ENCODE measurements at places on chromosomes 7 and 10.
A peak's percentile ranks its signal among the peaks of the same experiment; 100 is the strongest.

- no peak for DNase-seq
- H3K27me3 ChIP-seq = no peaks in the 10 kb centered on the region
- no peak overlapping the region for H3K27ac ChIP-seq
- H3K4me1 ChIP-seq = no peaks in the 10 kb centered on the region
- H3K36me3 ChIP-seq = no peaks in the 10 kb centered on the region
Observed at GRCh38 chr10:76315240-76315639, 883.8 kb downstream of the LRMDA start.

DNA sequence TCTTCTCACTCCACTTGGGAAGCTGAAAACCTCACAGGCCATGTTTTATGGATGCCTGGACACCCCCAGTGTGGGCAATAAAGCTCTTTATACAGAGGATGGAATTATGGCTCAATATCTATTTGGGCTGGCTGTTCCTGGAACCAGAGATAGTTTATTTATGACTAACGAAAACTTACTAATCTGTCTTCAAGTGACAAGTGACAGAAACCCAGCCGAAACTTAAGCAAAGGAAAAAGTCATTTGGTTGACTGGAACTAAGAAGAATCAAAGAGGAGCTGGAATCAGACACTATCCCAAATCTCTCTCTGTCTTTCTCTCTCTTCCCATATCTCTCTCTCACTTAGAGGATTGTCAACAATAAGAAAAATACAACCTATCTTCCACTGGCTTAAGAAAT lies 78.3 kb upstream of the CDK6 start:
- H3K27me3 ChIP-seq = no peaks in the 10 kb centered on the region
- DNase-seq = no peak
- peaks cover 7% of the 10 kb centered on the region for H3K4me1 ChIP-seq
- no peaks in the 10 kb centered on the region for H3K36me3 ChIP-seq
- H3K27ac ChIP-seq = no peak overlapping the region
- H3K4me3 ChIP-seq = no peak overlapping the region

DNA sequence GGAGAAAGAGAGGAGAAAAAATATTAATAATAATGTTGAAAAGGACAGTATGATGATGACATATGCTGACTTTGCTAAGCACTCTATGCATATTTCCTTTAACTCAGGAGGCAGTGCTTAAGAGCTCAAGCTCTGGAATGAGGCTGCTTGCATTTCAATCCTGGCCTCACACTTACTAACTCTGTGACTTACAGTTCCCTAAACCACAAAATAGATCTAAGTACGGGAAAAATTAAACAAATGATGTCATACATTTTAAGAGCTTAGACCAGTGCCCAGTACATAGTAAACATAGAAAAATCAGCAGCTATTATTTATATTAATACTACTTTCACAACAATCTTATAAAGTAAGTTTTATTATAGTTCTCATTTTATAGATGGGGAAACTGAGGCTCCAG lies 61.3 kb downstream of the GFRA1 start:
- no peak for DNase-seq
- H3K27me3 ChIP-seq = no peaks in the 10 kb centered on the region
- H3K4me3 ChIP-seq = no peak overlapping the region
- no peak overlapping the region for H3K27ac ChIP-seq
- no peaks in the 10 kb centered on the region for H3K36me3 ChIP-seq

GRCh38 chr7:131010717-131011431 lies 276.9 kb upstream of the KLF14 start:
- no peaks in the 10 kb centered on the region for H3K27me3 ChIP-seq
- no peak overlapping the region for H3K4me3 ChIP-seq
- DNase-seq = no peak
- no peaks in the 10 kb centered on the region for H3K36me3 ChIP-seq

DNA sequence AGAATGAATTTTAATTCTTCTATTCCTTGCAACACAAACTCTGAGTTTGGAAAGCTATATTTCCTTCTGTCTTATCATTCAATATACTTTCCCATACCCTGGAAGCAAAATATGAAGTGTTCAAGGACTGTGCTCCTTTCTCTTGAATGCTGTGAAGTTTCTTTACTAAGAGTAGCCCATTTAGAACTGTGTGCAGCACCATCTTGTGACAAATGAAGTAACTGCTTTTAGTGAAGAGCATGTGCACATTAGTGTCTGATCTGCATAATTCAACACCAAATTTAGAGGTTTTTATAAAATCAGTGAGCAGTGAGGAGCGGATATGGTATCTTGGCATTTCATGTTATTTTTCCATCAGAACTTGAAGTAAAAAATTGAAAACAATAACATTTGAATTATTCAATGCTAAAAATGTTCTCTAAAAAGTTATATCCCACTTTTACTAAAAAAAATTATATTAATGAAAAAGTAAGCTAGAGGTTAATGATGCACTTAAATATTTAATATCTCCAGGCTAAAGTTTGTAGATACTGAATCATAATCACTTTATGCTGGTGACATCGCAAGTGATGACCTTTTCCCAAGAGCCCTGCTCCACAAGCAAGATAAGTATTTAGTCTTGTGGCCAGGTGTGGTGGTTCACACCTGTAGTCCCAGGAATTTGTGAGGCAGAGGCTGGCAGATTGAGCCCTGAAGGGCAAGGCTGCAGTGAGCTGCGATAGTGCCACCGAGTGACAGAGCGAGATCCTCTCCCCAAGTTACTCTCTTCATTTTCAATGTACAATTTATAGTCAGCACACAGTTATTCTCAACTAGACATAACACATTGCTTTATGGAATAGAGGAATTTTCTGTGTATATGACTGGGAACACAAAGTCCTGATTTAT lies 108.8 kb upstream of the PCLO start:
- H3K4me1 ChIP-seq = no peaks in the 10 kb centered on the region
- no peak overlapping the region for H3K27ac ChIP-seq
- H3K36me3 ChIP-seq = no peaks in the 10 kb centered on the region
- H3K27me3 ChIP-seq = no peaks in the 10 kb centered on the region
- H3K4me3 ChIP-seq = no peak overlapping the region
- peak; percentile 48 for DNase-seq

DNA sequence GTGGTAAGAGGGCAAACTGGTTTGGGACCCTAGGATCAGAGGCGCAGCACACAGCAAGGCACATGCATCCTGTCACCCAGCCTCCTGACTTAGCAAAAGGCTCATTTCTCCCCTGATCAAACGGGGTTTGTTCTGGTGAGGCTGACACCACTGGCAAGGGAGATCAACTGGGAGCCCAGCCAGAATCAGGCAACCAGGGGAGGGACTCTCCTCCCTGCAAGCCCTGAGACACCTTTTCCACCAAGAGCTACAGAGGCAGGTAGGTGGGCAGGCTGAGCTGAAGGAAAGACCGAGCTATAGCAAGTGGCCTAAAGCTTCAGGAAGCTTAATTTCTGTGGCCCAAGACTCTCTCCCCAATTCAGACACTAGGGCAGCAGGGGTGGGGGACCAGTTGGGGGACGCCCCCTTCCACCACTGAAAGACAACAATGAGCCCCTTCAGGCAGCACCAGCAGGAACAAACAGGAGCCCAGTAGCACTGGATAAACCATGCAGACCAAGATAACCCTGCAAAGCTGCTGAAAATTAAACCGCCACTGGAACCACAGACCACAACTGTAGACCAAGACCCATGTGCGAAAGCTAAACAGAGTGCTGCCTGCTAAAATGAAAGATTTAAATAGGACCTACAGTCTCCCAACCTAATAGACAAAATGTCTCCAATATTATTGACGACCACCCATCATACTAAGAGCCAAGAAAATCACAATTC lies 27.1 kb upstream of the SAR1A start:
- peaks cover 3% of the 10 kb centered on the region for H3K36me3 ChIP-seq
- H3K27ac ChIP-seq = no peak overlapping the region
- DNase-seq = no peak
- H3K27me3 ChIP-seq = no peaks in the 10 kb centered on the region
- H3K4me1 ChIP-seq = no peaks in the 10 kb centered on the region

GRCh38 chr7:151801782-151802468 lies 75.0 kb downstream of the PRKAG2 start:
- no peaks in the 10 kb centered on the region for H3K36me3 ChIP-seq
- DNase-seq = no peak
- no peaks in the 10 kb centered on the region for H3K4me1 ChIP-seq
- no peak overlapping the region for H3K27ac ChIP-seq

- H3K27me3 ChIP-seq = no peaks in the 10 kb centered on the region
- no peaks in the 10 kb centered on the region for H3K4me1 ChIP-seq
- no peaks in the 10 kb centered on the region for H3K36me3 ChIP-seq
Observed at GRCh38 chr10:72464438-72464837, 109.7 kb upstream of the DNAJB12 start.

GRCh38 chr10:60209874-60210570 lies 179.7 kb downstream of the ANK3 start:
- peak; percentile 48 for DNase-seq
- no peak overlapping the region for H3K4me3 ChIP-seq
- H3K27ac ChIP-seq = no peak overlapping the region
- no peaks in the 10 kb centered on the region for H3K36me3 ChIP-seq
- no peaks in the 10 kb centered on the region for H3K4me1 ChIP-seq

DNA sequence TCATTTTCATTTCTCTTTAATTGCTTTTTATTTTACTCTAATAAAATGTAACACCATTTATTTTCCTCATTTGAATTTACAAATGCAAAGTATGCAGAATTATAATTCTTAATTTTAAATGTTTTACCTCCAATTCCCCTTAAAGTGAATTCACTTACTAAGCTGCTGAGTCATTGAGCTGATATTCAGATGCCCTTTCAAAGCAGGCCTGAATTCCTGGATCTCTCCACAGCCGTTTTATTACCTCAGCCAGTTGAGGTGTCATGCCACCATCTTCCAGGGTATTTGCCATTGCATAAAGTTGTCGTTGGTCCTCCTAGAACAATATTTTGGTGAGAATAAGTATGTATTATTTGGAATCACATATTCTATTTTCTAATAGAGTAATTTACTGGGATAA lies 33.2 kb downstream of the GNAT3 start:
- H3K36me3 ChIP-seq = no peaks in the 10 kb centered on the region
- H3K27me3 ChIP-seq = no peaks in the 10 kb centered on the region
- DNase-seq = peak; percentile 80
- no peak overlapping the region for H3K27ac ChIP-seq
- H3K4me1 ChIP-seq = no peaks in the 10 kb centered on the region

- no peaks in the 10 kb centered on the region for H3K36me3 ChIP-seq
- no peak overlapping the region for H3K27ac ChIP-seq
- no peaks in the 10 kb centered on the region for H3K4me1 ChIP-seq
- no peaks in the 10 kb centered on the region for H3K27me3 ChIP-seq
- H3K4me3 ChIP-seq = no peak overlapping the region
- DNase-seq = no peak
Observed at GRCh38 chr10:77157248-77158019, 480.2 kb downstream of the KCNMA1 start.

DNA sequence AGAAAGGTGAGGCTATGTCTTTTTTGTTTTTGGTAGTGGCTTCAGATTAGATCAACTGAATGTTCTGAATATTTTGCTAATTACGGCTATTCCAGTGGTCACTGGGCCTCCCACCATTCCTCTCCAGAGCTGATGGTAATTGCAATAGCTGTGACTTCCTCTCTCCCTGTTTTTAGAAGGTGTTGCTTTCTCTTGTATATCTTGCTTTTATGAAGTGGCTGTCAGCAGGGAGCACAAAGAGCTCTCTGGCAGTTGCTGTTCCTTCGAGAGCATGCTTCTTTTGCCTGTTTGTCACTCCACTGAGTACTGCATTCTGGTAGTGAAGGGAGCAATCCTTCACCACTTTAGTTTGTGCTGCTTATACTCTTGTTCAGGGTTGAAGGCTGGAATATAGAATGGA lies 133.3 kb downstream of the EXOC4 start:
- no peak overlapping the region for H3K4me3 ChIP-seq
- H3K36me3 ChIP-seq = no peaks in the 10 kb centered on the region
- no peaks in the 10 kb centered on the region for H3K4me1 ChIP-seq

DNA sequence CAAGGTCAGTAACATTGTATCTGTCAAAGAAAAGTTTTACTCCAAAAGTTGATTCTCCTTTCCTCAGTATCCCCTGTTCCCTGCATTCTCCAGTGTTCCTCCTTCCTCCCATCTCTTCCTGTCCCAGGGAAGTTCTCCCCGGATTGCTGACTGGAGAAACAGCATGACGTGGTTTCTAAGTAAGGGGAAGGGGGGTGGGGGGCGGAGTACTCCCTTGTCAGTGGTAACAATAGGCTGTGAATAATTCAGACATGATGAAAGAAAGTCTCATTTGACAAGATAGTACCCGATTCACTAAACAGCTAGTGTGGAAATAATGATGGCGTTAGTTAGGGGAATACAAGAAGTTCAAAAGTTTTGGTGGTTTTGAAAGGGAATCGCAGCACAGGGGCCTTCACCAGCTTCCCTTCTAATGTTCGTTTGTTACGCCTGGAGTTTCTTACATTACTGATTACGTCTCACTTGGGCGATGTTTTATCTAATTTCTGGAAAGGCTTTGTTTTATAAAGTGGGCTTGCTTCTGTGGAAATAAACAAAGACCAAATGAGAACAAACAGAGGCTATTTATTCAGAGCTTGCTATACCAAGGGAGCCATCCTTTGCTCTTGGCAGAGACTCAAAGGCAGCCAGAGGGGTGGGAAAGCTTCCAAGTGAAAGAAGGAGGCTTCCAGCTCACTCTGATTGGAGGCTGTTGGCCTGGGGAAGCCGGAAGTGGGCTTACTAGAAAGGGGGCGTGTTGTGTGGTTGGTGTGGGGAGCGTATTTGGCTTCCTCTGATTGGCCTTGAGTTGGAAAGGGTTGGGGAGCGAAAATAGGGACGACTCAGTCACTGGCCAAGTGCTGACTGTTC lies 453.7 kb downstream of the SDK1 start:
- H3K27me3 ChIP-seq = no peaks in the 10 kb centered on the region
- peaks cover 8% of the 10 kb centered on the region for H3K4me1 ChIP-seq
- no peaks in the 10 kb centered on the region for H3K36me3 ChIP-seq

- H3K36me3 ChIP-seq = no peaks in the 10 kb centered on the region
- no peak overlapping the region for H3K4me3 ChIP-seq
Observed at GRCh38 chr7:86928308-86928707, 131.1 kb downstream of the ELAPOR2 start.

DNA sequence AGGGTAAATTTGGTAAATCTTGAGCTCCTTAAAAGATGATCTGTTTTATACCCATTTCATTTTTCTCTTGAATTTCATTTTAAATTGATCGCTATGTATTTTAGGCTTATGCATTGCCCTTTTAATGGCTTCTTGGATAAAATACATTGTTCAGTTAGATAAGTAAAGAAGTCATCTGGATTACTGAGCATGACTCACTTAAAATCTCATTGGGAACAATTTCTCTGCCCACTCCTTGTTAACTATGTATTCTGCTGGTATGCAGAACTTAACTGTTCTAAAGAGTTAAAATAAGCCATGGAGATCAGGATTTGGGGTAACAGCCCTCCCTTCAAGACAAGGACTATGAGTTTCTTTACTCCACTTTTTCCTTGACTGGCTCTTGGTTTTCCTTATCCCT lies 134.2 kb downstream of the SND1 start:
- DNase-seq = no peak
- no peak overlapping the region for H3K4me3 ChIP-seq
- H3K27me3 ChIP-seq = no peaks in the 10 kb centered on the region
- H3K4me1 ChIP-seq = peaks cover 14% of the 10 kb centered on the region
- no peaks in the 10 kb centered on the region for H3K36me3 ChIP-seq

All from mesendoderm (in vitro differentiated cells).